ENCODE measurements at places on chromosomes 6 and 20.

GRCh38 chr6:49430187-49430586, 32.9 kb downstream of the MMUT start:
- DNase-seq, result no peak

DNA sequence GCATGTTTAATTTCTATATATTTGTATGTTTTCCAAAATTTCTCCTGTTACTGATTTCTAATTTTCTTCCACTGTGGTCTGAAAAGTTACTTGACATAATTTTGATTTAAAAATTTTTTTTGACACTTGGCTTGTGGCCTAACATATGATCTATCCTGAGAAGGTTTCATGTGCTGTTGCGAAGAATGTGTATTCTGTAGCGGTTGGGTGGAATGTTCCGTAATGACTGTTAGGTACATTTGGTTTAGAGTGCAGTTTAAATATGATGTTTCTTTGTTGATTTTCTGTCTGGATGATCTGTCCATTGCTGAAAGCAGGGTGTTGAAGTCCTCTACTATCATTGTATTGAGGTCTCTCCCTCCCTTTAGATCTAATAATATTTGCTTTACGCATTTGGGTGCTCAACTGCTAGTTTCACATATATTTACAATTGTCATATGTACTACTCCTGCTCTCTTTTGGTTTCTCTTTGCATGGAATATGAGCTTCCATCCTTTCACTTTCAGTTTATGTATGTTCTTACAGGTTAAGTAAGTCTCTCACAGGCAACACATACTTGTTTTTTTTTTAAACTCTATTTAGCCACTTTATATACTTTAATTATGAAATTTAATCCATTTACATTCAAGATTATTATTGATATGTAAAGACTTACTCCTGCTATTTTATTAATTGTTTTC, 19.5 kb upstream of the EDN1 start:
- DNase-seq, result no peak

GRCh38 chr6:139448051-139448649, 73.7 kb upstream of the CITED2 start:
- no peak for DNase-seq

DNA sequence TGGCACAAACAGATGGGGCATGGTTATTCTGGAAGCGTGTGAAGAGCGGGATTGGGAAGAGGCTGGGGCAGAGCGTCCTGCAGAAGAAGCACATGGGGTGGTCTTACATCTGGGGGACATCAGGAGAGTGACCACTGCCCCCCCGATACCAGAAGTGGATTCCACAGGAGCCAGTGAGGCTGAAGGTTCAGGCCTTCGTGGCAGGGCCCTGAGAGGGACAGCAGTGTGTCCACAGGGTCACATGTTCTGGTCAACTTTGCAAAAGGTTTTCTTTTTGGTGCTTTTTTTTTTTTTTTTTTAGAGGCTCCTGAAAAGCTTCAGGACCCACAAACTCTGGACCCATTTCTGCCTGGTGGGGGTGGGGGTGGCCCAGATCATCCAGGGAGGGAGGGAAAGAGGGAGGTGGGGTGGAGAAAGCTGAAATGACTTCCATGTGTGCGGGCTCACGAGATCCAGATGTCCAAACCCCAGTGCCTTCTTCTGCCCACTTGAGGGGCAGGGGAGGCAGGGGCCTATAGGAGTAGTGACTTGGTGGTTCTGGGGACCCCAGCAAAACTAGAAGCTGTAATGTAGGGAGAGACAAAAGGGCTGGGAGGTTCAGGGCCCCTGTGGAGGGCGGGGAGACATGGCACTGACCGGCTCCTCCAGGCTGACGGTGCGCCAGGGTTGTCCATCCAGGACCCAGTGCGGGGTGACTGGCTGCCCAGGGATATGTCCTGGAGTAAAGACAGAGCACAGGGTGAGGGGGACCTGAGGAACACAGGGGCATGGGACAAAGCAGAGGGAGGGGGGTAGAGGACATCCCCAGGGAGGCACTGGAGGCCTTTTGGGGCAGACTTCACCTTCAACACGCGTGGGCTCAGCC, 2.7 kb downstream of the ADAM33 start:
- DNase-seq, result no peak

DNA sequence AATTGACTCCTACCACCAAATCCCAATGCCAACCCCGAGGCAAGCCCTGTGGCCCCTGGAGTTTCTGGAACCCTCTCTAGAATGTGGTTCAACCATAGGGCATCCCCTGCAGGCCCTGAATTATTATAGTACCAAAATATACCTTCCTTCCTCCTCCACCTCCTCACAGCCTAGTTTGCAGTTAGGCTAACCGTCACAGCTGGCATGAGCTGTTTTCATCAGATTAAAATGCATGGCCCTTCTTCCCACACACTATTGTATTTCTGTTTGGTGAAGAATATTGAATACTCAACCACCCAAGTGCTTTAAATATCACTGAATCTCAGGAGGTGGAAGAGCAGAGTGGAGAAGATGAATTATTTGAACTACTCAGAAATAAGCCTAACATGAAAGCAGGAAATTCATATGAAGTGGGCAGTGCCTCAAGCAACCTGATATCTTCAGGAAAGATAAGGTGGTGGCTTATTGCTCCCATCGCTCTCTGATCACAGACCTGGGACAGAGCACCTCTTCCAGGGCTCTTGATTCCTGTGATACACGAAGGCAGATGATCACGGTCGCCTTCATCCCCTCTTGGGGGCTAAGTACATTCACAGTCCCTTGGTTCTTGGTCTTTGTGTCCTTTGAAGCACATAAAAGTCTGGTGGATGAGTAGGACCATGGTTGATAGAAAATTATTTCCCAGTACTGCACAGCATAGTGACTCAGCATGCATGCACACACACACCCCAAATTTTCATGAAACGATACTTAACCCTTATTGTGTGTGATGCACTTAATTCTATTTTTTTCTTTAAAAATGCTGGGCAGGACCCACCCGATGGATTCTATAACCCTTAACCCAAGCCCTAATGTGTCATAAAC, 90.9 kb downstream of the PSMG4 start:
- no peak for DNase-seq

GRCh38 chr6:154901876-154902552, 93.1 kb upstream of the TIAM2 start:
- no peak for DNase-seq

- DNase-seq, result no peak
These were observed 71.2 kb downstream of the ABHD12 start for GRCh38 chr20:25319241-25320034.

DNA sequence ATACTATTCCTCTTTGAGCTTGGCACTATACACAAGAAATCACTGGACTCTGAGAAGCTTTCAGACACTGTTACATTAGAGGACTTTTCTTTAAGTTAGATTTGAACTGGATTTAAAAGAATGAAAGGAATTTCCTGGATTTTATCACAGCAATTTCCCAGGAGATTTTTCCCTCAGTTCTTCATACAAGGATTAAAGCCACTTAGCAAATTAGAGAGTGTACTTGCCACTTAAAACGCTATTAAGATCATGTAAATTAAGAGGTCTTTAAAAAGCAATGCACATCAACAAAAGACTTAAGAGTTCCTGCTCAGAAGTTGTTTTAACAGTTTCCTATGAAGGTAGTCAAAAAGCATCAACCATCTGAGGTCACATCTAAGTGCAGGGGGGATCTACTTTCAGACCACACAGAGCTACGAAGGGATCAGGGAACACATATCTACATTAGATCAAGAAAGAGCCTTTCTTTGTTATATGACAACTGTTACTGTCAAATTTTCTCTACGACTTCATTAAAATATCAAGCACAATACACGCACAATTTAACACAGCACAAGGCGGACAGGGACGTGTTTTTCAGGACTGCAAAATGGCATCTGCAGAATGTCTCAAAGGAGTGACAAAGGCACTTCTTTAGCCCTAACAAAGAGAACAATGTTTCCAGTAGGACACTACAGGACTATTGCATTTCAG, 65.8 kb downstream of the EPB41L2 start:
- DNase-seq, result no peak

- no peak for DNase-seq
These were observed 23.7 kb upstream of the FOXF2 start for GRCh38 chr6:1365686-1366085.

DNA sequence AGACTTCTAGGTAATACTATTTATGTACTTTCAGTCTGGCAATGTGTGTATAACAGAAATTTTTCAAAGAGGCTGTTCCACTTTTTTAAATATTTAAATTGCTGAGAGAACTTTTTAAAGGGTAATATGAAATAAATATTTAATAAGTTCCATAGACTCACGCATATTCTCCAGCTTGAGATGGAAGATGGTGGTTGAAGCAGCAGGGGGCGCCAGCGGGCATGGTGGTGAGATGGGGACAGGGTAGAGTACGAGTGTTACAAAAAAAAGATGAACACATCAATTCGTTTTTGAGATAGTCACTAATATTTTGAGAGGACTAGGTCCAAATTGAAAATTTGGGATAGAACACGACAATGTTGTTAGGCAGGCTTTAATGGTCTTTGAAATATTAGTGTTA, 68.4 kb downstream of the RSPO3 start:
- peak; percentile 57 for DNase-seq

All from stimulated activated CD4-positive, alpha-beta T cell treated with anti-CD3 and anti-CD28 coated beads, Interleukin-1b, Interleukin-23, amount 100 ng/mL, for 24 hours (primary cell).